ENCODE measurements at places on chromosomes 5 and 9.

- no peak for DNase-seq
These were observed 42.4 kb downstream of the PAX5 start for GRCh38 chr9:36991516-36992134.

DNA sequence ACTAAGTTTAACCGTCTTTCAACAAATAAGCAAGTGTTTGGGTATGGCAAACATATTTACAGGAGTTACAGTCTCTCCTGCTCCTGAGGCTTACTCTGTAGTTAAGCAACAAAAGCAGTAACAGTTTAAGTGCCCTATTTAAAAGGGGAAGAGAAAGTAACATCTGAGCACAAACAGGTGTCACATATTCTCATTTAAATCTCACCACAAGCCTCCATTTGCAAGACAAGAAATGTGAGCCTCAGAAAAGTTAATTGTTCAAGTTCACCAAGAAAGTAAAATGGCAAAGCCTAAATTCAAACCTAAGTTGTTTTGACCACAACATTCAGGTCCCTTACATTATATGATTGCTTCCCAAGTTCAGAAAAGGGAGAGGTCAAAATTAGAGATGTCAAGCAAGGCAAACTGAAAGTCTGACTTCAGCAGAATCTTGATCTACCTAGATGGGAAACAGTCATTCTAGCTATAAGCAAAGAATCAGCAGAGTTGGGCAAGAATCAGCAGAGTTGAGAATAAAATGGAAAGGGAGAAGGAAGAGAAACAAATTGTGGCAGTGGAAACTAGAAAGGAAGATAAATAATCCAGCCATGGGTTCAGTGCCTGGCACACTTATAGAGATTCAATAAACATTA is 93.4 kb downstream of the STRBP start:
- no peak for DNase-seq

DNA sequence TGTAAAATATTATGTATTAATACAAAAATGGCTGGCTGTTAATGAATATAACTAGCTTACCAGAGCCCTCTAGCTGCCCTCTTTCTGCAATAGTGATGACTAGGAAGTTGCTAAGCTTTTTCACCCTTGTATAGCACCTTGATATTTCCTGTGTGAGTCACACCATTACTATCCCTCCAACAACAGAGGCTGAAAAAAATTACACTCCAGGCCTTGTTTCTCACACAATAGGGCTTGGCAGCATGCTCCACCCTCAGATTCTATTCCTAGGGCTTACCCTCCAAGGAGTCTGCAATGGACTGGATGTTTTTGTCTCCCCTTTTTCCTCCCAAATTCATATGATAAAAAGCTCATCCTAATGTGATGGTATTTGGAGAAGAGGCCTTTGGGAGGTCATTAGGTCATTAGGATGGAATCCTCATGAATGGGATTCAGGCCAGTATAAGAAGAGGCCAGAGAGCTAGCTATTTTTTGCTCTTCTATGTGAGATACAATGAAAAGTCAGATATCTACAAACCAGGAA is 184.6 kb upstream of the MAP1B start:
- no peak for DNase-seq

GRCh38 chr9:137547687-137548543 is 2.3 kb downstream of the PNPLA7 start:
- DNase-seq: no peak

- no peak for DNase-seq
These were observed 62.1 kb downstream of the SPRY4 start for GRCh38 chr5:142262683-142263082.

GRCh38 chr9:89049646-89050045 is 58.4 kb downstream of the S1PR3 start:
- DNase-seq: no peak

GRCh38 chr9:5580650-5581049 is 48.3 kb upstream of the RIC1 start:
- DNase-seq: no peak

DNA sequence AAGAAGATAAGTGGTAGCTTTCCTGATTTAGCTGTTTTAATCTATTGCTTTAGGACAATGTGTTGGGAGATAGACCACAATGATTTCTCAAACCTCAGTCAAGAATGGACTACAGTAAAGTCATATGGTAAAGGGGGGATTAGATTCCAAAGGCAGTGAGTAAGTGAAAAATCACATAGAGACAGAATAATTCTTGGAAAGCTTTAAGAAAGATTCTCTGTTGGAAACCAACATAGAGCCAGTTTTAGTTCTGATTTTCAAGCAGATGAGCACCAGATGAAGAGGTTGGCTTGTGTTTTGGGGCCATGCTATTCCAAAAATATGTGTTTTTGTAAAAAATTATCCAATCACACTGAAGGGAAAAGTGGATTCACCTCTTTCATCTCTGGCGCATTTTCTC is 256.8 kb upstream of the RPS23 start:
- DNase-seq: no peak

DNA sequence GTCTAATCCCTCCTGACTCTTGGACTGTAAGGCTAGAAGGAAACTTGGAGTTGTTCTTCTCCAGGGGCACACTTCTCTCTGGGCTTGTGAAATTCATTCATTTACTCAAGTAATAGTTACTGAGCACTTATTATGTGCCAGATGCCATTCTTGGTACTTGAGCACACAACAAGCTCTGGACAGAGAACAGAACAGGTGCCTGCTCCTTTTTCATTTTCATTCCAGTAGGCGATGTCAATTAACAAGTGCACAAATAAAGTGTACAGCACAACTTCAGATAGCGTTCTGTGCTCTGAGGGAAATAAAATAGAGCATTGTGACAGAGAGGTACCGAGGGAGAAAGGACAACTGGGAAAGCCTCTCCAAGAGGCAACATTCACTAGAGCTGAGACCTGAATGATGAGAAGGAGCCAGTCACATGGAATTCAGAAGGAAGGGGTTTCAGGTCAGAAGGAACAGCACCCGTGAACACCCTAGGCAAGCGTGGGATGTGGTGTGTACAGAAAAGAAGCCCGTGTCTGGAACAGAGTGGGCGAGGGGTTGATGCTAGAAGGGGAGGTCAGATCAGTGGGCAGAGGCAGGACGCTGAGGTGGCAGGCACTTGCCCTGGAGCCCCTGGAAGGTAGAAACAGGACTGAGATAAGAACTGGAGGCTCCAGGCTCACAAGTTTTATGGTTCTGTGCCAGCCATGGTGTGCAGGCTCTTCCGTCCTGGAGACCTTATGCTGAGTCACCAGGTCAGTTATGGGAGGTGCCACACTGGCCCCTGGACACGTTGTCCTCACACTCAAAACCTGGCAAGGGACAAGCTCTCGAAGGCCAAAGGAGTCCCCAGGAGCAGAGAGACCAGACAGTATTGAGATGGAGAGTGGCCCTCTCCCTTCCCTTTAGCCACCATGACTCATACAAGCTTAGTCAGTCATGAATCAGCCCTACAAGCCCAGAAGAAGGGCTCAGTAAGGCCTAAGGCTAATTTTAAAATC is 7.2 kb upstream of the ABLIM3 start:
- DNase-seq: no peak

- no peak for DNase-seq
These were observed 122.5 kb upstream of the RFX3 start for GRCh38 chr9:3648266-3648665.

- no peak for DNase-seq
These were observed 3.5 kb upstream of the MYMK start for GRCh38 chr9:133528001-133528875.

- DNase-seq: no peak
These were observed 51.7 kb downstream of the SH3PXD2B start for GRCh38 chr5:172402531-172403188.

GRCh38 chr9:136787690-136788400 is 3.3 kb upstream of the TMEM141 start:
- peak; percentile 44 for DNase-seq

DNA sequence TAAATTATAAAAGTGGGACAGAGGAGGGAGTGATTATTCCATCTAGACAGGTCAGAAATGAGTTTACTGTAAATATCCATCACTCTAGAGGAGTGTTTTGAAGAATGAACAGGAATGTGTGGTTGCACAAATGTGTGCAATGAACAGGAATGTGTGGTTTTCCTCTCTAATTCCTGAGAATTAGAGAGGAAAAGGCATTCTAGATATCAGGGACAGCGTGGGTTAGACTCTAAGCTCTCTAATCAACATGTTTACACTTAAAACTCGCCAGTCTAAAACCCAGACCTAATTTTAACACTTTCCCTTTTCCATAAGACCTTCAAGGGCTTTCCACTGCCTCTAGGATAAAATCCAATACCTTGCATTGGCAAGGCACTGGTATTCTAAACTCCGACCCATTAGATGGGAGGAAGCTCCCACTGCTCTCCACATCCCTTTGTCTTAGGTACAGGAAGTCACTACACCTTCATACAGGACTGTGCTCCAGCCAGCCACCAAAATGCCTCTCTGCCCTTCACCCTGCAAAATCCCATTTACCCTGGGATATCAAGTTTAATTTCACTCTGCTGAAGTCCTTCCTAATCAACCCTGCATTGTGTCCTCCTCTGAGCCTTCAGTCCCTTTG is 67.9 kb downstream of the NFIB start:
- no peak for DNase-seq

GRCh38 chr9:112032009-112032408 is 135.4 kb downstream of the UGCG start:
- no peak for DNase-seq

- no peak for DNase-seq
These were observed 296.8 kb downstream of the ICE1 start for GRCh38 chr5:5719292-5719691.

GRCh38 chr5:67901814-67902496 is 313.6 kb upstream of the PIK3R1 start:
- no peak for DNase-seq

GRCh38 chr9:38412751-38413150 is 11.5 kb downstream of the IGFBPL1 start:
- no peak for DNase-seq

DNA sequence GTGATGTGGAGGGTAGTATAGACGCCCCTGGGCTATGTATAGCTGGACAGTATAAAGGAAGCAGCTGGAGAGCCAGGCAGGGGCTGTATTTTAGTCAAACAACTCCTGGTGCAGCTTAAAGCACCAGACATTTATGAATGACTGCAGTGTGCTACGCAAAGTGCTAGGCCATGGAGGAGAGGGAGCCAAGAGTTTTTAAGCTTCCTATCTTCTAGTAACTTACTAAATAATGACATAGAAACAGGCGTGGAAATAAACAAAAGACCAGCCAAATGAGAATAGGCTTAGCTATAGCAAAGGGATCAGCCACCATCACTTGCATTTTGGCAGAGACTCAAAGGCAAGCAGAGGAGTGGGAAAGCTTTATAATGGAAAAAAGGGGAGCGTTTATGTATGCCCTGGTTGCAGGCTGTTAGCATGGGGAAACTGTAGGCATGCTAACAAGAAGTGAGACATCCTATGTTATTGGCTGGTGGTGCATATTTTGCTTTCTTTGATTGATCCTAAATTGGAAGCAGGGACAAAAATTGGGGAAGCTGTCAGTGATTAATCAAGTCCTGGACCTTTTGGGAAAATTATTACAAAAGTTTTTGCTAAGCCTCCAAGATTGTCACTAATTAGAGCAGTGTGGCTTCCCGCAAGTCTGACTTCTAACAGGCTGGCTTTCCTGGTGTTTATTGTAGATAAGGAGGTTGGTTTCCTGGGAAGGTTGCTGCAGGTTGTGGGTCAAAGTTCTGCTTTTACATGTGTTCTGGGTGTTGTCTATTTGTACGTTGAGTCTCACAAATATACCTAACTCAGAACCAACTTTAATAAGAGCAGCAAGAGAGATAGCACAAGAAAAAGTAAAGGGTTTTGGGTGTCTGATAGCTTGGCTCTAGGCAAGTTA is 46.6 kb downstream of the RAB3C start:
- DNase-seq: no peak

DNA sequence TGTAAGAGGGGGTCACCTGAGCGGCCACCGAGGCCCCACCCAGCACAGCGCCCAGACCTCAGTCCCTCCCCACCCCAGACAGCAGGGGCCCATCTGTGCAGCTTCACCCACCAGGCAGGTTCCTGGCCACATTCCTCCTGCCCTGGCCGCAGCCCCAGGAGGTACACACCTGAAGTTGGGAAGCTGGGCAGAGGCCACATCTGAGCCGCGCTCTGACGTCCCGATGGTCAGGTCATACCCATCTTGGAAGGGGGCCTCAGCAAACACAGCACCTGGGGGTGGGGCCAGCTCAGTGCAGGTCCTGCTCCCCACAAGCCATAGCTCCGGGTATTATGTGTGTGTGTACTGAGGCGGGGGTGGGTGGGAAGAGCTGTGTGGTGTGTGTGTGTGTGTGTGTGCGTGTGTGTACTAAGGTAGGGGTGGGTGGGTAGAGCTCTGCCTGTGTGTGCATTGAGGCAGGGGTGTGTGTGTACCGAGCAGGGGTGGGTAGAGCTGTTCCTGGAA is 5.6 kb downstream of the SPOUT1 start:
- no peak for DNase-seq

DNA sequence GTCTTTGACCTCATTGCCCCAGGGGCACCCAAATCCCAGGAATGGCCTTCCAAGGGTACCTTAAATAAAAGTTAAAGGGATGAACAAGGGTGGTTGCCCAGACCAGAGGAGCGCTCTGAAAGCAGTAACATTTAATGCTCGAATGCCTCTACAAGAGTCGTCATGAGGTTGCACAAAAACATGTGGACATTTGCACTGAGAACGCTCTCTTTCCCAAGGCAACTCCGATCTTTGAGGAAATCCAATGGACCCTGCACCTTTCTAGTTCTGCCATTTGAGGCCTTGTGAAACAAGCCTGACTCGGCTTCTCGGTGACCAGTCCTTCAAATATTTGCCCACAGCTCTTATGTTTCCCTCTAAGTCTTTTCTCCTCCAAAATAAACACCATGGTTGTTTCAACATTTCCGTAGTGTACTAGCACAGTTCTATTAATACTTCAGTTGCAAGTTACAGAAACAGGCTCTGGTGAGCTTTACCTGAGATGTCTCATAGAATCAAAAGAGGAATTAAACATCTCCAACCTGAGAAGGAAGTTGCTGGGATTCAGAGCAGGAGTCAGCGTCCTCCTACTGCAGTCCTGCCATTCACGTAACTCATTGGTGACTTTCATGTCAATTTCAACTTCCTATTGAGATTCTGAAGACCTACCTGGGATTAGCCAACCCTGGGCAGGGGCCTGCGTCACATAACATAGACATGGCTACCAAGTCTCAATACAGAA is 168.8 kb upstream of the RAI14 start:
- DNase-seq: no peak
